Pulmonary artery endothelial cell (primary cell): ENCODE measurements at places on chromosomes 4 and X. TPM values are rescaled to one million over a fixed set of nuclear protein-coding genes. Genes with fewer than 3 reads are reported as not detected.

The IL15 gene
- total RNA-seq = 2.0 and 2.2 TPM in 2 replicates

The GC gene
- total RNA-seq = not detected in 2 replicates

The PABPC1L2B gene
- total RNA-seq = not detected in 2 replicates

The HUWE1 gene
- total RNA-seq = 94.8 and 118 TPM in 2 replicates

The NPFFR2 gene
- total RNA-seq = 0.07 TPM in 1 of 2 replicates, not detected in the other

The RTL5 gene
- total RNA-seq = 0.20 and 0.53 TPM in 2 replicates

The IL2 gene
- not detected in 2 replicates for total RNA-seq

The TMPRSS11B gene
- total RNA-seq = not detected in 2 replicates

The SATL1 gene
- total RNA-seq = not detected in 2 replicates

The CENPVL3 gene
- not detected in 2 replicates for total RNA-seq

The BEX1 gene
- 0.20 TPM in 1 of 2 replicates, not detected in the other for total RNA-seq

The FAM184B gene
- total RNA-seq = not detected in 2 replicates

The ARX gene
- not detected in 2 replicates for total RNA-seq

The SSX1 gene
- total RNA-seq = not detected in 2 replicates

The PNMA6A gene
- total RNA-seq = 0.53 and 1.6 TPM in 2 replicates

The AMMECR1 gene
- 5.3 and 8.1 TPM in 2 replicates for total RNA-seq

The EDA gene
- total RNA-seq = 0.92 and 2.5 TPM in 2 replicates

The NAP1L2 gene
- total RNA-seq = 0.73 and 2.4 TPM in 2 replicates

The ASB5 gene
- total RNA-seq = not detected in 2 replicates

The SUPT20HL1 gene
- not detected in 2 replicates for total RNA-seq

The PAGE2B gene
- total RNA-seq = not detected in 2 replicates

The C4orf50 gene
- not detected in 2 replicates for total RNA-seq

The UGT2A1 gene
- total RNA-seq = 0.53 and 1.1 TPM in 2 replicates

The MYOZ2 gene
- 0.20 TPM in 1 of 2 replicates, not detected in the other for total RNA-seq

The CABS1 gene
- total RNA-seq = not detected in 2 replicates

The NHSL2 gene
- 21.2 and 22.0 TPM in 2 replicates for total RNA-seq

The NSG1 gene
- 13.7 and 33.4 TPM in 2 replicates for total RNA-seq

The IL9R gene
- total RNA-seq = 0.07 TPM in 1 of 2 replicates, not detected in the other

The SPANXB1 gene
- not detected in 2 replicates for total RNA-seq

The LONRF3 gene
- total RNA-seq = 10.7 and 22.4 TPM in 2 replicates

The STOX2 gene
- 0.07 and 0.14 TPM in 2 replicates for total RNA-seq

The VCX3A gene
- not detected in 2 replicates for total RNA-seq

The MOB1B gene
- total RNA-seq = 11.6 and 12.9 TPM in 2 replicates
